NCI-H446 (cell line): ENCODE measurements at places on chromosomes 2 and 18.

- DNase-seq = no peak
Observed at GRCh38 chr2:42949125-42949524, 156.7 kb upstream of the HAAO start.

GRCh38 chr2:120921457-120921856 is 185.8 kb downstream of the GLI2 start:
- DNase-seq = no peak

DNA sequence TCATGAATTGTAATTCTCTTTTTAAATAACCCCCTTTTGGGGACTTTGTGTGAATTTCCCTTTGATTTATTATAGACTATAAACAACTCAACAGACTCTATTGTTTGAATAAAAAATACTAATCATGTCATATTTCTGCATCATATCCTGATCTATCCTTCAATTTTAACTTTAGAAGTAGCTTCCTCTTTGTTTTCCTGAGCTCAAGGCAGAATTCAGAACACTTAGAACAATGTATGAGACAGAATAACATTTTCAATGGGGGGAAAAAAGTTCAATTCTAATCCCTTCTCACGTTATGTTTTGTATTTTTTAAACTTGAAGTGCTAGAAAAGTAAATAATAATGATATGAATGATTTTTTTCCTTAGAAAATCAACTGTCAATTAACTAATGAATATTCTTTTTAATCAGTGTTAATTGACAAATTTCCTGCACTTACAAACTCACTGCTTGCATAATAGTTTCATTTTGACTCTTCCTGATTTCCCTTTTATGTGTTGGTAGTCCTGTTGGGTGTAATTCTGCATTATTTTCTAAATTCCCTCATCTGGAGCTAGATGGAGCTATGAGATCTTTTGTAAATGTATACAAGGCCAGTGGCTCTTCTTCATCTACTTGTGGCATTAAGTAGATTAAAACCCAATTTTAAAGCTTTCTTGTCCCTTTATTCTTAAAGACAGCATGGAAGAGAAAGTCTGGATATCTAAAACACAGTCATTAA is 326.1 kb downstream of the PARD3B start:
- peak; percentile 28 for DNase-seq

GRCh38 chr18:7021994-7022840 is 95.4 kb downstream of the LAMA1 start:
- DNase-seq = no peak

GRCh38 chr2:134537121-134537520 is 181.7 kb downstream of the TMEM163 start:
- no peak for DNase-seq

DNA sequence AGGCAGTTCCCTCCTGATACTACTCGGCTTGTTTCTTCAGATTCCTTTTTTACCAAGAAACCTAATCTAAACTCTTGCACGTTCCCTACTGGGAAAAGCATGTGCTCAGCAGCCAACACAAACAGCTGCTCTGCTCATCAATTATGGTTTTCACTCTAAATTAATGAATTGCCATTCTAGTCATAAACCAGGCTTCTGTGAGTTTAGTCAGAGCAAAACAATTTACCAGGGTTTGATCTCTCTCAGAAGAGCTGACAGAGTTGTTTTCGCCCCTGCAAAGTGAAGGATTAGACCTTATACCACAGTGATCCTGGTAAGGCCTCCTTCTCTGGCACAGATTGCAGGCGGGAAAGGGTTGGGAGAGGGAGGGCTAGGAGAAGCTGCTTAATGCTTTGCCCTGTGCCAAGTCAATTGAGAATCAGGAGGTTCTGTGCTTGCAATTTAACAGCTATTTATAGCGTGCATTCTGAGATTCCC is 57.2 kb downstream of the REEP1 start:
- DNase-seq = peak; percentile 36

DNA sequence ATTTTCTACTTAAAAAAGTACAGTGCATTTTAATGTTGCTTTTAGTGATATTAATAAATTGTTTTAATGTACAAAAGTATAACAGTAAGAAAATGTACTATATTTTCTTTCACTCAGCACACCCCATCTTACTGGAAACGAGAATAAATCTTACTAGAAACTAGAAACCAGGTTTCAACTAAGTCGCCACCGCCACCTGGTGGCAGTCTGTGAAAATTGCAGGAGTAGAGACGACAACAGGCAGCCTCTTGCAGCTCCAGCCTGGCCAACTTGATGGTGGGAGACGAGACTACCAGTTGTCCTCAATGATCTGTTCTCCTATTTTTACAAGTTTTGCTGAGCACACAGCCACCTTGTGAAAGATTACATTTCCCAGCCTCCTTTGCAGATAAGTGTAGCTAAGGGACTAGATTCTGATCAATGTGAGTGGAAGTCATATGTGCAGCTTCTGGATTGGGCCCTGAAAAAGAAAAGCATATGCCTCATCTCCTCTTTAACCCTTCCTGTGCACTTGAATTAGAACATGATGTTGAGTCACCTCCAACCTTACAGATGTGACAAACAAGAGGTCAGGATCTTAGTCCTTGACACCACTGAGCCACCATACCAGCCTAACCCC is 8.7 kb downstream of the OTOF start:
- peak; percentile 82 for DNase-seq

- DNase-seq = no peak
Observed at GRCh38 chr2:215754546-215754945, 258.8 kb downstream of the MREG start.

- peak; percentile 7 for DNase-seq
Observed at GRCh38 chr2:168685600-168686451, 116.6 kb upstream of the NOSTRIN start.

DNA sequence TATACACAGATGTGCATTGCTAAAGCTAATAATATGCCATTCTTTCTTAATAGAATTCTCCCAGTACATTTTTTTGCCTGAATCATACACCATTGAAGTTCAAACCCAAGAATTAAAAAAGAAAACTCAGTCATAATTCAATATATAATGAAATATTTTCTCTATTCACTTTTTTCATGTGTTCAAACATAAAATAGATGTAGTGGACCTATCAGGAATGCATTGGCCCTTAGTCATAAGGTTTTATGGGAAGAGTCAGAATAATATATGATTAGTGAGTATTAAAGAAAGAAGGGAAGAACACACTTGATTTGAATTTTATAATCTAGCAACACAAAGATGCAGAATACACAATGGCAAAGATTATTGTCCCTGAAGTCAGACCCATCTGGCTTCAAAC is 297.0 kb upstream of the COL3A1 start:
- DNase-seq = no peak

GRCh38 chr2:169480079-169480465 is 778 bp downstream of the BBS5 start:
- DNase-seq = no peak

DNA sequence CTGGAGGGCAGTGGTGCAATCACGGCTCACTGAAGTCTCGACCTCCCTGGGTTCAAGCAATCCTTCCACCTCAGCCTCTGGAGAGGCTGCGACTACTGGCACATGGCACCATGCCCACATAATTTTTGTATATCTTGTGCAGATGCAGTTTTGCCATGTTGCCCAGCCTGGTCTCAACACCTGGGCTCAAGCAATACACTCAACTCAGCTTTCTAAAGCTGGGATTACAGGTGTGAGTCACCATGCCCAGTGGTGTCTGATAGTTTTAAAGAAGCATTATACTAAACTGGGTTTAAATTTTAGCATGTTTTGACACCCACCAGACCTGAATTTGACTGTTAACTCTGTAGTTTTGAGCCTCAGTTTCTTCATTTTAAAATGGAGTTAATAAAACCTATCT is 109.4 kb upstream of the SLC38A11 start:
- DNase-seq = no peak

DNA sequence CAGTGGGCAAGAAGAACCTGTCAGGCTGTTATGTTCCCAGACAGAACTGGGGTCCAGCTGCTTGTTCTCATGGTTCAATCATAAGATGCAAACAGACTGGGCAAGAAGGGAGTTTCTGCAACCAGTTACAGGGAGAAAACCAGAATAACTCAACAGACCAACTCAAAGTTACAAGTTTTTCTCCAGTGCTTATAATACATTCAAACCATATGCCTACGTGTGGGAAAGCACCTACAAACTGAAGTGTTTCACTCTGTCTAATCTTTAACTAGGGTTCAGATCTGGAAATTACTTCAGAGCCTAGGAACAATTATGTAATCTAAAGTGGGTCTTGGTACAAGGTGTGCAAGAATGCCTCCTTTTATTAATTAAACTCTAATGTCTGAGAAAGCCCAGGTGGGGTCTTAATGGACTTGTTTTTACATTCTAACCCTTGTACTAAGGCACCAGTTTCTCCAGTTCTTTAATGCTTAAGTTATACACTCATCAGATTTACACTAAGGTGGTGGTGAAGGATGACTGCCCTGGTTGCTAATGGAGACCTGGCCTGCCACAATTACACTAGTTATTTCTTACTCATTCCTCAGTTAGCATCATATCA is 951.9 kb downstream of the TSN start:
- DNase-seq = no peak

DNA sequence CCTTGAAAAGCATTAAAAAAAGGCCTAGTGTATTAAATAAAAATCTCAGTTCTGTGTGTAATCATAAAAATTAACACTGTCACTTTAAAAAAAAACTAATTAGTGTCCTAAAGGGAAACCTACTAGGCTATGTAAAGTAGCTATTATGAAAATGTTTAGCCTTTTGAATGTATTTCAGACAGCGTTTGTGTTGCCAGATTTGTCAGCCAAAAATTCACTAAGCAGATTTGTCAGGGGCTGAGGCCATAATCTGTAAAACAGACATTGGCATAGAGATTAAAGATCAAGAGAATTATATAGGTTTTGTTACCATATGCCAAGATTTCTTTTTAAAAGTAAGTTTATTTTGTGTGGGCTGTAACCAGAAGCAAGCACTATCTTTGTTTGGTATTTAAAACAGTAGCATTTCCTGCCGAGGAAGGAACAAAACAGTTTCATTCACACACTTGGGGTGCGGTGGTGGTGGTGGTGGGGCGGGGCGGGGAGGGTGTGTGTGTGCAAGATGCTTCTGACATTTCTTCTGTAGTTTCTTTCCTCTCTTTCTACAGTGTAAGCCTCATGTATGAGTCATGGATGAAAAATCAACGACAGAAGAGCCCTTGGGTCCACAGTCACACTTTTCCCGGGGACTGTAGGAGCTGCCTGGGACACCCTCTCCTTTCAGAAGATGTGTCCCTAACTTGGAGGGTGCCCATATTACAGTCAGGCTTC is 328.5 kb upstream of the FANCL start:
- DNase-seq = peak; percentile 43

GRCh38 chr2:129133692-129134641 is 815.3 kb upstream of the HS6ST1 start:
- no peak for DNase-seq
